ENCODE measurements at places on chromosomes 13 and 19. TPM values are rescaled to one million over a fixed set of nuclear protein-coding genes. Genes with fewer than 3 reads are reported as not detected.

GRCh38 chr19:48631225-48631624 lies 6.0 kb downstream of the DBP start:
- H3K4me1 ChIP-seq, result peaks cover 23% of the 10 kb centered on the region
- DNase-seq, result no peak
- no peaks in the 10 kb centered on the region for H3K27me3 ChIP-seq
- H3K36me3 ChIP-seq, result no peaks in the 10 kb centered on the region
- no peak overlapping the region for H3K27ac ChIP-seq

DNA sequence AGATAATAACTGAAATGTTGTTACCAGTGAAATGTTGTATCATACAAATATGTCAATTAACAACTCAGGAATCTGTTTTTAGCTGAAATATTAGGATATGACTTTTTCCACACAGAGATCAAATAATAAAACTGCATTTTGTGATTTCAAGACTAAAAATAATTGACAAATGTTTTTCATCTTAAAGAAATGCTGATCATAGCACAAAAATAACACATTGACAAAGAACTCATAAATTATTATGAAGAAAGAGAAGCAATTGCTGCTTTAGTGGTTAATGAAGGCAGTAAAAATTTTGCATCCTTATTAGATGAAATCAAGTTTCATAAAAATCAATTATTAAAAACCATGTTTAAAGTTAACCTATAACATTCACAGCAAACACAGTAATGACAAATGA lies 1417.3 kb downstream of the OLFM4 start:
- no peaks in the 10 kb centered on the region for H3K36me3 ChIP-seq
- no peaks in the 10 kb centered on the region for H3K27me3 ChIP-seq
- no peak overlapping the region for H3K4me3 ChIP-seq
- DNase-seq, result no peak

- H3K27me3 ChIP-seq, result peaks cover 58% of the 10 kb centered on the region
- H3K36me3 ChIP-seq, result no peaks in the 10 kb centered on the region
- no peaks in the 10 kb centered on the region for H3K4me1 ChIP-seq
Observed at GRCh38 chr19:50850738-50851137, 4.0 kb upstream of the KLK3 start.

DNA sequence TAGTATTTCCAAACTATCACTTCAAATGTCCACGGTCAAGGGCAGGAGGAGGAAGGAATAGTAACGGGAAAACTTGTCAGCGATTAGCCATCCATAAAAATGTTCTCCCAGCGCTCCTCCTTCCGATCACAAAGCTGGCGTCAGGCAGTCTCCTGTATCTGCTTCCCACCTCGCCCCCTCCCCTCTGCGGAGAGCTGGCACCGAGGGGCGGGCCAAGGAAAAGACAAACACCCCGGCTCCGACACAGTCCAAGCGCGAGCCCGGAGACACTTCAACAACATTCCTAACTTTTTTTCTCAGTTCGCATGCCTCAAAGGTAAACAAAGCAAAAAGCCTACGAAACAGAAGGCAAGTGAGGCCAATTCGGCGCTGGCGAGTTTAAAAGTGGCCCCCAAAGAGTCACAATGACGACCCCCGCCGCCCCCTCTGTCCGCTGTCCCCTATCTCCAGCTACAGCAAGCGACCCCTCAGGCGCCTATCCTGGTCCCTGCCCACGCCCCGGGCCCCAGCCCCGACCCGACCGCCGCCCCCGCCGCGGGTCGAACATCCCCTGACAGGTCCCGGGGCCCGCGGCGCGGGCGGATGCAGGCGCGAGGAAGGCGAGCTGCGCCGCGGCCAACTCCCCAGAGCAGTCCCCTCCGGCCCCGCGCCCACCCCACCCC lies 736 bp downstream of the SMAD9 start:
- H3K4me1 ChIP-seq, result peaks cover 14% of the 10 kb centered on the region
- H3K36me3 ChIP-seq, result no peaks in the 10 kb centered on the region
- H3K27ac ChIP-seq, result no peak overlapping the region
- DNase-seq, result peak; percentile 76
- H3K27me3 ChIP-seq, result peaks cover 66% of the 10 kb centered on the region

GRCh38 chr13:104869501-104869900 lies 1666.0 kb downstream of the EFNB2 start:
- H3K27me3 ChIP-seq, result no peaks in the 10 kb centered on the region
- no peak overlapping the region for H3K27ac ChIP-seq
- no peak overlapping the region for H3K4me3 ChIP-seq
- no peaks in the 10 kb centered on the region for H3K4me1 ChIP-seq

DNA sequence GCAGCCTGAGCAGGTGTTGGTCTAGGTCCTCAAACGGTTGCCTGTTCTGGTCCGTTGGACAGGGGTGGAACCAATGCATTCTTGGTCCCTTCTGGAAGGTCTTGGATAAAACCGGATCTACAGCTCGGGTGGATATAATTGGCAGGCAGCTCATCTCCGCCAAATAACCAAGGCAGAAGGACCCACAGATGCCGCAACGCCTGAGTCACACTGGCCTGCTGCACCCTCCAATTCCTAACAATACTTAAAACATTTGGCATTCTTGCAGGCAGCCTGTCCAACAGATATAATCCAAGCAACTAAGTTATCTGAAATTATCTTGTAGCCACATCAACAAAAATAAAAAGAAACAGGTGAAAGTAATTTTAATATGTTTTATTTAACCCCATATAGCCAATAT lies 59.0 kb upstream of the FGF14 start:
- H3K27ac ChIP-seq, result no peak overlapping the region
- H3K4me3 ChIP-seq, result no peak overlapping the region
- H3K27me3 ChIP-seq, result no peaks in the 10 kb centered on the region
- H3K36me3 ChIP-seq, result no peaks in the 10 kb centered on the region
- no peak for DNase-seq

DNA sequence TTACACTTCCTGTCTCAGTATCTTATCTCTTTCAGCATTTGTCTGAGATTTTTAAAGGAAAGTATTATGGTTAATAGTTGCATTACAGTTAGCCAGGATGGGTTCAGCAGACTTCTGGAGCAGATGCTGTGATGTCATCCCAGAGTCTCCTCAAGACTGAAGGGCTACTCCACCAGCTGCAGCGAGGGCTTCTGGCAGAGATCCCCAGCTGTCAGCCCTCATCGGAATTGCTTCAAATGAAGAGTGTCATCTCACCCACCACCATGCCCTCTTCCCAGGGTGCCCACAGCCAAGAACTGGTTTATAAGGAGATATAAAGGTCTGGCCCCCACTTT lies 84.4 kb downstream of the FAM216B start:
- H3K27me3 ChIP-seq, result peaks cover 8% of the 10 kb centered on the region
- no peak for DNase-seq
- no peak overlapping the region for H3K27ac ChIP-seq
- H3K4me1 ChIP-seq, result peaks cover 4% of the 10 kb centered on the region

GRCh38 chr13:69567514-69567913 lies 540.1 kb upstream of the ATXN8OS start:
- H3K27ac ChIP-seq, result no peak overlapping the region
- H3K4me3 ChIP-seq, result no peak overlapping the region
- no peaks in the 10 kb centered on the region for H3K36me3 ChIP-seq
- no peak for DNase-seq

- no peak overlapping the region for H3K4me3 ChIP-seq
- no peak for DNase-seq
- no peak overlapping the region for H3K27ac ChIP-seq
- no peaks in the 10 kb centered on the region for H3K27me3 ChIP-seq
- no peaks in the 10 kb centered on the region for H3K36me3 ChIP-seq
- peaks cover 7% of the 10 kb centered on the region for H3K4me1 ChIP-seq
Observed at GRCh38 chr13:75418186-75418843, 63.7 kb downstream of the TBC1D4 start.

GRCh38 chr19:7109678-7110289 lies 40.3 kb downstream of the ZNF557 start:
- DNase-seq, result peak; percentile 73
- no peaks in the 10 kb centered on the region for H3K4me1 ChIP-seq
- H3K36me3 ChIP-seq, result no peaks in the 10 kb centered on the region

DNA sequence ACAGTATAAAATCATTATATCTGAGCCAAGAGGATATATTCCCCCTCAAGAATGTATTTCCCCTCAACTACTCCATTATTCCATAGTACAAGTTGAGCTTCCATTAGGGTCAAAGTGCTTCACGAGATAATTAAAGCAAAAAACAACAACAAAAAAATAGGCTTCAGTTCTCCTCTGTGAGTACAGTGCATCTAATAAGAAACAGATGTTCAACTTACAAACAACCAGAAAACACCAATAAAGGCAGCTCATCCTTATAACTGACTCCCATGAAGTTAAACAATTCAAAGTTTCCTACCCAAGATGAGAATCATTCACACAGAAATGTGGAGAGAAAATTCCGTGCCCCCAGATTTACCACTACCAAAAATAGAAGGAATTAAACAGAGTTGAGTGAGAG lies 854.4 kb downstream of the PCDH9 start:
- H3K27me3 ChIP-seq, result no peaks in the 10 kb centered on the region
- no peaks in the 10 kb centered on the region for H3K36me3 ChIP-seq
- no peak overlapping the region for H3K4me3 ChIP-seq
- H3K27ac ChIP-seq, result no peak overlapping the region

GRCh38 chr19:42290523-42291434 lies 11.2 kb upstream of the PRR19 start:
- no peaks in the 10 kb centered on the region for H3K36me3 ChIP-seq
- no peak overlapping the region for H3K4me3 ChIP-seq
- H3K27ac ChIP-seq, result no peak overlapping the region
- DNase-seq, result peak; percentile 43
- H3K4me1 ChIP-seq, result peaks cover 3% of the 10 kb centered on the region

GRCh38 chr13:101868585-101869469 lies 416.4 kb downstream of the ITGBL1 start:
- no peaks in the 10 kb centered on the region for H3K4me1 ChIP-seq
- no peaks in the 10 kb centered on the region for H3K27me3 ChIP-seq
- no peak overlapping the region for H3K27ac ChIP-seq
- H3K4me3 ChIP-seq, result no peak overlapping the region
- no peaks in the 10 kb centered on the region for H3K36me3 ChIP-seq

DNA sequence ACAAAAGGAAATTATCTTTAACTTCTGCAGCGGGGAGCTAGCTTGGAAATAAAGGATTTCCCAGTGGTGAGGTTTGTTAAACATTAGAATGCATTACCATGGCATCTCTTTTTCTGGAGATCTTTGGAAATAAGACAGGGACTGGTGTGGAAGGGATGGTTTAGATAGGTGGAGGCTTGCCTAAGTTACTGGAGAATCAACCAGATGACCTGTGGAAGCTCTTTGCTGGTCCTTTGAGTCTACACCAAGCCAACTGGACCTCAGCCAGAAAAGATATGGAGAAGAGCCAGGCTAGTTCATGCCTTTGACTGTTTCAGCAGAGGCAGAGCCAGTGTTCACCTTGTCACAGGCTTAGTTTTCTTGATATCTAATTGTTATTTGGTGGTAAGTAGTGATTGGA lies 134.7 kb downstream of the KCNRG start:
- H3K4me3 ChIP-seq, result no peak overlapping the region
- H3K27me3 ChIP-seq, result no peaks in the 10 kb centered on the region

- H3K4me3 ChIP-seq, result no peak overlapping the region
- H3K4me1 ChIP-seq, result peaks cover 15% of the 10 kb centered on the region
- H3K27me3 ChIP-seq, result no peaks in the 10 kb centered on the region
- no peak for DNase-seq
Observed at GRCh38 chr13:106493533-106494220, 41.8 kb downstream of the EFNB2 start.

GRCh38 chr13:50672025-50672424 lies 171.5 kb downstream of the DLEU7 start:
- H3K27ac ChIP-seq, result no peak overlapping the region
- no peaks in the 10 kb centered on the region for H3K27me3 ChIP-seq
- H3K4me3 ChIP-seq, result no peak overlapping the region
- H3K4me1 ChIP-seq, result no peaks in the 10 kb centered on the region

DNA sequence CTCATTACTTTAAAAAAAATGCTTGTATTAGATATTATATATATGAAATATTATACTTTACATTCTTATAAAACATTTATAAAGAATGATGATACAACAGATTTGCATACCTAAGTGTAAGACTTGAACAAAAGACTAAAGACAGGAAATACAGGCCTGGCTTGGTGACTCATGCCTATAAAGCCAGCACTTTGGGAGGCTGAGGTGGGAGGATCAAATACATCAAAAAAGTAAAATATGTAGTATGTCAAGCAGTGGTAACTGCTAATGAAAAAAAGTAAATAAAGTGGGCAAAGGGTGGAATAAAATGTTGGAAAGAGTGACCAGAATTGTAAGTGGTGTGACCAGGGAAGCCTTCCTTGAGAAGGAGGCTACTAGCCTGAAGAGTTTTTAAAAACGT lies 133.7 kb downstream of the GGACT start:
- H3K4me1 ChIP-seq, result no peaks in the 10 kb centered on the region
- DNase-seq, result no peak
- no peak overlapping the region for H3K4me3 ChIP-seq
- H3K27ac ChIP-seq, result no peak overlapping the region

DNA sequence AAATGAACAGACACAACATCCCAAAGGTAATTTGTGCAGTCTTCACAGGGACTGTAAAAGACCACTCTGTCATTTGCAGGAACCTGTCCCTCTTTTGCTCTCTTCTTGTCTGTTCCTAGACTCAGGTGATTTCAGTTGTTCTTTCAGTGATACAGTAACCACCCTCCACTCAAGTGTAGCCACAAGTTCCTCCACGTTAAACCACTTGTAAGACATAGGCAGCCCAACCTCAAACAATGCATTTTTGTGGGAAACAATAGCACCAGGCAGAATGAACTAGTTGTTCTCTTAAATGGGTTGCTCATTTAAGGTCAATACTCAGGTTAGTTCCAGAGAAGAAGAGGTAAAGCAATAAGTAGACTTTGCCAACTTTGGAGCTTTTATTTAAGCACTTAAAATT lies 359.4 kb downstream of the MZT1 start:
- no peak for DNase-seq
- no peak overlapping the region for H3K27ac ChIP-seq
- no peak overlapping the region for H3K4me3 ChIP-seq
- no peaks in the 10 kb centered on the region for H3K27me3 ChIP-seq
- H3K36me3 ChIP-seq, result no peaks in the 10 kb centered on the region

GRCh38 chr13:64446372-64446771 lies 2783.8 kb downstream of the PCDH9 start:
- DNase-seq, result no peak
- no peaks in the 10 kb centered on the region for H3K4me1 ChIP-seq
- no peaks in the 10 kb centered on the region for H3K27me3 ChIP-seq
- no peak overlapping the region for H3K27ac ChIP-seq
- H3K4me3 ChIP-seq, result no peak overlapping the region

GRCh38 chr19:39160889-39161672 lies 35.5 kb downstream of the PAK4 start:
- no peak overlapping the region for H3K27ac ChIP-seq
- DNase-seq, result no peak
- H3K4me1 ChIP-seq, result peaks cover 6% of the 10 kb centered on the region
- no peak overlapping the region for H3K4me3 ChIP-seq

GRCh38 chr13:86907156-86907555 lies 764.0 kb upstream of the SLITRK5 start:
- H3K4me1 ChIP-seq, result peaks cover 6% of the 10 kb centered on the region
- no peak for DNase-seq
- no peak overlapping the region for H3K27ac ChIP-seq
- no peaks in the 10 kb centered on the region for H3K36me3 ChIP-seq
- no peaks in the 10 kb centered on the region for H3K27me3 ChIP-seq

C19orf33 gene
- not detected for total RNA-seq

IQCN gene
- 1.4 TPM for total RNA-seq

PLIN5 gene
- total RNA-seq, result 1.2 TPM

IGFL1 gene
- total RNA-seq, result not detected

FRY gene
- total RNA-seq, result 7.6 TPM

SIAH3 gene
- not detected for total RNA-seq

FOXO1 gene
- 3.7 TPM for total RNA-seq

Measured in neural progenitor cell (in vitro differentiated cells).